A172 (cell line): ENCODE measurements at places on chromosomes 5 and 9.

GRCh38 chr5:138331449-138332368 is at the start of gene CDC25C:
CDC25C (minus strand) TSS chr5:138331804; CDS start chr5:138331180, 624 bp downstream.
- DNase-seq: peak; percentile 99

DNA sequence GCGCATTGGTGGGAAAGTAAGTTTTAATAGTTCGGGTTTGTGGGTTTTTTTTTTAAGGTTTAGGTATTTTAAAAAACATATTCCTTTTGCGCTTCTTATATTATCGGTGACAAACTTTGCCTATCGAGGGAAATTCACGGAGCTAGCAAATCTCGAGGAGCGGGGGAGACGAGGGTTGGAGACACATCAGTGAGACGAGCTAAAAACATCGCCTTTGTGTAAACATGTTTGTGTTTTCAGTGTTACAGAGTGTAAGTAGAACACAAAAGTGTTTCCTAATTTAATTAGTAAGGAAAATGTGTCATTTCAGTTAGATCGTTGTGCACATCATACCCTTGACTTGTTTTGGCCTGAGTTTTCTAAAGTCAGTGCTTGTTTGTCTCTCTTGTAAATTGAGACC is 945 bp downstream of the BTF3 start:
- DNase-seq: no peak

- DNase-seq: peak; percentile 15
Measured at GRCh38 chr9:132671620-132672412, 1.6 kb downstream of the GTF3C4 start.

- DNase-seq: peak; percentile 60
Measured at GRCh38 chr9:130682421-130683121, 11.0 kb upstream of the EXOSC2 start.

DNA sequence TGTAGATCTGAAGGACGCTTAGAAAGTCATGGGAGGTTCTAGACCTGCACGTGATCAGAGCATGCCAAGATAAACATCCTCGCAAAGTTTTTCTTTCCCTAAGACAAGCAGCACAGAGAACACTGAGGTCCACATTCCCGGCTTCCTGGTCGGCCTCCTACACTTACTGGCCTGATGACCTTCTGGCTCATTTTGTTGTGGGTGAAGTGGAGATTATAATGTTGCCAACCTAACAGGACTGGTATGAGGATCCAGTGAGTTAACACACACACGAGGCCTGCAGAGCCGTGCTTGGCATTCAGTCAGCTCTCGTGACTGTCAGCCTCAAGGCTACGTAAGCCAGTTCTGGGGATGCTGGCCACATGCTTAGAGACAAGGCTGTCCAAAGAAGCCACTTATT is 186.0 kb downstream of the TENT4A start:
- no peak for DNase-seq

GRCh38 chr9:89543621-89544278 is 45.8 kb upstream of the SEMA4D start:
- DNase-seq: no peak

DNA sequence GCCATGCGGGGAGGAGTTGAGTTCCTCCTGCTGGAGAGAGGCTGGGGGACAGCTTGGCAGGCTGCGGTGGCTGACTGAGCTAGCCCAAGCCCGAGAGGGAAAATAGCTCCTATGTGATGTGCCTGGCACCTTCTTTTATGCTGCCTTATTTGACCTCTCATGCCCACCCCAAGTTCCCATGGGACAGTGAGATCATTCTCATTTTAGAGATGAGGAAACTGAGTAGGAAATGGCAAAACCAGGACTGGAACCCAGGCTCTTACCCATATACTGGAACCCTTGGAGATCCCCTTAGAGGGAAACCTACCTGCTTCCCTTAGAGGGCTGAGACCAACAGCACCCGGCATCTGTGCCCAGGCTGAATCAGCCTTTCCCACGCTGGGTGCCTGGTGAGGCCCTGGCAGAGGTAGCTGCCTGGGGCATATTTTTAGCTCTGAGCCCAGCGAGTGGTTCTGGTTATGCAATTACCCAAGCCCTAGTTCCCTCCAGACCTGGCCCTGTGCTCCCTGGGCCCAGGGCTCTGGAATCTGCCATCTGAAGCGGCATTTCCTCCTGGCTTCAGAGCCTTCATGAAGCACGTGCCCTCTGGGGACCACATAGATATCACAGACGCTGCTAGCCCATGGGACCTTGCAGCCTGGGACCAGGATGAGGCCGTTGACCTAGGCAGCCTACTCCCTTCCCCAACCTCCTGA is 23.6 kb downstream of the COL27A1 start:
- peak; percentile 18 for DNase-seq

DNA sequence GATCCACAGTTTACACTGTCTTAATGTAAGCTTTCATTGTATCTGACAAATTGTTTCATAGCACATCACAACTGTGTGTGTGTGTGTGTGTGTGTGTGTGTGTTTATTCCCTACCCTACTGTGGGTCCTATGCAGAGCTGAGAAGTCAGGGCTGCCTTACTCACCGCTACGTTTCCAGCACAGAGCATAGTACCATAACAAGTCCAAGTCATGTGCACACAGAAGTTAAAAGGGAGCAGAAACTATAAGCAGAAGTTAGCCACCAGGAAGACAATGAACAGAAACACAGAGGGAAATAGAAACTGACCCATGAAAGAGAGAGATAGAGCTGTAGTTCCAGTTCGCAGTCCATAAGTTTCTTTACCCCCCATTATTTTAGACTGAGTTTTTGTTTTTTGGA is 38.2 kb upstream of the DMXL1 start:
- no peak for DNase-seq

DNA sequence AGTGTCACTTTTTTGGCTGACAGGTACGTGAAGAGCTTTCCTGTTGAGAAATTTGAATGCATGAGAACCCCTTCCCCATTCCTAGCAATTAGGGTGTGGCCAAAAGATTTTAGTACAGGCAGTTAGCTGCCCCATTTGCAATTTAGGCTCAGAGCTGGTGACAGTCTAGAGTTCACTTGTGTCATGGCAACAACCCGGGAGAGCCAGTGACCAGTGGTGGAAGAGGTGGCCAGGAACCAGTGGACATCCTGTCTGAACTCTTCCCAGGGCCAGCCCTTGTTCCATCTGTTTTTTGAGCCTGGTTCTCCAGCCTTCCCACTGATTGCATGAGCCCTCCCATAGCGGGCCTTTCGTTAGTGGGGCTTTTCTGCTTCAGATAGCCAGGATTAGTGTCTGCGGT is 2.5 kb upstream of the NEUROG1 start:
- DNase-seq: no peak

GRCh38 chr9:1538301-1538700 is 476.8 kb upstream of the SMARCA2 start:
- DNase-seq: no peak

DNA sequence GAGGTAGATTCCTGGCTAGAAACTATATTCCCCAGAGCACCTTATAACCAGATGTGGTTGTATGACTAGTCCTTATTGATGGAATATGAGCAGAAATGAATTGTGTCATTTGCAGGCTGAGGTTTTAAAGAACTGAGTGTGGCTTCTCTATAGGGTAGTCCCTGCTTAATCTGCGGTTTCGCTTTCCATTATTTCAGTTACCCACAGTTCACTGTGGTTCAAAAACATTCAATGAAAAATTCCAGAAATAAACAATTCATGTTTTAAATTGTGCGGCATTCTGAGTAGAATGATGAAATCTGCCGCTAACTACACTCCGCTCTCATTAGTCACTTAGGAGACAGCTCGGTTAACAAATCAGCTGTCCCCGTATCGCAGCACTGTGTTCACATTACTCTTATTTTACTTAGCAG is 65.1 kb downstream of the ANKRD55 start:
- no peak for DNase-seq

GRCh38 chr5:67203701-67204074 is 7.1 kb upstream of the CD180 start:
- DNase-seq: peak; percentile 52

DNA sequence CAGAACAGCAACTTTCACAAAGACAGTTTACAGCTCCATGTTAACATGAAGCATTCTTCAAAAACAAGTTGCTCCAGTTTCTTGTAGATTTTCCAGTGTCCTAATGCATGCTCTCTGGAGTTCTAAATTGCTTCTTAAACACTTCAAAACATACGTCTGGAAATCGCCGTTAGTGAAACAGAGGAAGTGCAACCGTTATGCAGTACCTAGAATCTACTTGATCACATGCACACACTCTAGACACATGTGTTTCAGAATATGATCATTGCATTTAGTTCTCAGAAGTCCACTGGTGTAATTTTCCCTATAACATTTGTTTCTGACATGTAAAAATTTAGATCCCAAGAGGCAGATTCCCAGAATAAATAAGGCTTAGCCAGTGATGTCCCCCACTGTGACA is 41.1 kb upstream of the RUFY1 start:
- no peak for DNase-seq

DNA sequence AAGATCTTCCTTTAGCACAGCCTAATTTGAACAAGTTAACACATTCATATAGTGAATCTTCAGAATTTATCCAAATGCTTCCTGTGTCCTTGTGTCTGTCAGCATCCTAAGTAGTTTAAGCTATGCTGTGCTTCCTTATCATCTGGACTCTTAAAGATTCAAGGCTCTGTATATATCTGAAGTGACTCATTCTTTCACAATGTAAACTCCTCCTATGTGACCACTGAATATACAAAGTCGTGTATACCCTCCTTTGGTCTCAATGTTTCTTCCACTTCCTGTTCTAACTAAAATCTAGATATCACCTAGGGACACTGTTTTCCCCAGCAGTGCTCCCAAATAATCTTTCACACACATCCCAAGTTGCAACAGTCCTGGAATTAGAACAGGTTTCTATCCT is 935.7 kb upstream of the NUDT12 start:
- DNase-seq: peak; percentile 59

- DNase-seq: no peak
Measured at GRCh38 chr9:136653323-136654079, 9.2 kb upstream of the EGFL7 start.

- no peak for DNase-seq
Measured at GRCh38 chr9:96219026-96219899, 82.7 kb downstream of the HSD17B3 start.

GRCh38 chr5:155978850-155979249 is 348.1 kb upstream of the SGCD start:
- DNase-seq: no peak
